ENCODE measurements at places on chromosomes 12 and 14.

DNA sequence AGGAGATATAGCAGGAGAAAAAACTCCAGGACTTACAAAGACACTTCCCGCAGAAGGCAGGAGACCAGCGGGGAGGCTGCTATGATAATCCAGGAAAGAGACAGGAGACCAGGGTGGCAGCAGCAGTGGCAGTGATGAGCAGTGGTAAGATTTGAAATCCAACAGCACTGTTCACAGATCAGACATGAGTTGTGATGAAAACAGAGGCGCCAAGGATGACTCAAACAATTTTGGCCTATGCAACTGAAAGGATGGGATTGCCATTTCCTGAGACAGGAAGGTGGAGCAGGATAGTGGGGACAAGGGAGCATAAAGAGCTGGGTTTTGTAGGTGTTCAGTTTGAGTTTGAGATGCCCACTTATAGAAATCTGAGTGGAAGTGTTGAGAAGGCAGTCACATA lies 108.6 kb upstream of the DYRK2 start:
- ATAC-seq: no peak

DNA sequence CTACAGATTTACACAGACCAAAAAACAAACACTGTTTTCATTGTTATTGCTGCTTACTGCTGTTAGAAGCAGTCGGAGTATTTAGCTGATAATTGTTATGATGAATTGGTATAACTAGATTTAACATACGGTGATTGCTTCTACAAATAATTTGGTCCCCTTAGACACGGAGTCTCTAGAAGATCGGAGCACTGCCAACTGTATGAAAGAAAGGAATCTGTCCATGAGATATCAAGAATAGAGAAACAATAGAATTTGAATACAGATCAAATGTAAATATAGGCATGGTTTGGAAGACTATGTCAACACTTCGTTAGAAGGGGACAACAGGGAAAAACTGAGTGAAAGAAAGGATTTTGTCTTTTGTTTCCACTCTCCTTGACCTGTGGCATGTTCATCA lies 110.9 kb downstream of the PPP2R5E start:
- ATAC-seq: no peak

GRCh38 chr12:2151391-2151790 lies 98.6 kb downstream of the CACNA1C start:
- no peak for ATAC-seq

GRCh38 chr14:34363733-34364134 lies 98.3 kb downstream of the SPTSSA start:
- no peak for ATAC-seq

GRCh38 chr14:68704736-68705720 lies 87.8 kb downstream of the ZFP36L1 start:
- no peak for ATAC-seq

DNA sequence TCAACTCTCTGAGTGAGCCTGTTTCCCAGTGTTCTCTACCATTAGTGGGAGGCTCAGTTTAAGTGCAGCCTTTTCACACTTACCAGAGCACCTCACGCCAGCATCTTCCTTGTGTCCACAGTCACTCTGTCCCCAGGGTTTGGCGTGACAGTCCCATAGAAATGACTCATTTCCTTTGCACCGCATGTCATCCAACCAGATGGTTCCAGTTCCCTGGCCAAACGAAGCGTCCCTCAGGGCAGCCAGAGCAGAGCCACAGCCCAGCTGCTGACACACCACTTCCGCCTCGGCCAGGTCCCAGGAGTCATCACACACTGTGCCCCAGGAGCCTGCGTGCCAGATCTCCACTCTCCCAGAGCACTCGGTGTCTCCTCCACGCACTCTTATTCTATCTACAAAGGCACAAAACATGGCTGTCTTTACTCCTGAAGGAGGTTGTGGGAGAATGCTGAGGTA lies 65.4 kb downstream of the ACSM4 start:
- ATAC-seq: no peak
